Activated T-cell treated with anti-CD3 and anti-CD28 coated beads for 1 hour (primary cell): ENCODE measurements at places on chromosomes 12 and 14.

DNA sequence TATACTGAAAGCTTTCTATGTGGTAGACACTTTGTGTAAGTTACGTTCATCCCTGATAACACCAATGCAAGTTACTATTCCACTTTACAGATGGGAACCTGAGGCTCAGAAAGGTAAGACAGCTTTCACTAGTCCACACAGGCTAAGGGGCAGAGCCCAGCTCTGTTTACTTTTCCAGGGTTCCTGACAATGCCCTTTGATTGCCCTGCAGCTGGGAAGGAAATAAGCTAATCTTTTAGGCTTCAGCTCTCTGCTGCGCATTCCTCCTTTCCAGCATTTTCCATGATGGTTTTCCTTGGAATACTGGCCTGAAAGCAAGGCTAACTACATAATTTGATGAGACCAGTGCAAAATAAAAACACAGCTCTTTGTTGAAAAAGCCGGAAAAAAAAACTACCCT lies 185.7 kb upstream of the BTG1 start:
- DNase-seq, result no peak

DNA sequence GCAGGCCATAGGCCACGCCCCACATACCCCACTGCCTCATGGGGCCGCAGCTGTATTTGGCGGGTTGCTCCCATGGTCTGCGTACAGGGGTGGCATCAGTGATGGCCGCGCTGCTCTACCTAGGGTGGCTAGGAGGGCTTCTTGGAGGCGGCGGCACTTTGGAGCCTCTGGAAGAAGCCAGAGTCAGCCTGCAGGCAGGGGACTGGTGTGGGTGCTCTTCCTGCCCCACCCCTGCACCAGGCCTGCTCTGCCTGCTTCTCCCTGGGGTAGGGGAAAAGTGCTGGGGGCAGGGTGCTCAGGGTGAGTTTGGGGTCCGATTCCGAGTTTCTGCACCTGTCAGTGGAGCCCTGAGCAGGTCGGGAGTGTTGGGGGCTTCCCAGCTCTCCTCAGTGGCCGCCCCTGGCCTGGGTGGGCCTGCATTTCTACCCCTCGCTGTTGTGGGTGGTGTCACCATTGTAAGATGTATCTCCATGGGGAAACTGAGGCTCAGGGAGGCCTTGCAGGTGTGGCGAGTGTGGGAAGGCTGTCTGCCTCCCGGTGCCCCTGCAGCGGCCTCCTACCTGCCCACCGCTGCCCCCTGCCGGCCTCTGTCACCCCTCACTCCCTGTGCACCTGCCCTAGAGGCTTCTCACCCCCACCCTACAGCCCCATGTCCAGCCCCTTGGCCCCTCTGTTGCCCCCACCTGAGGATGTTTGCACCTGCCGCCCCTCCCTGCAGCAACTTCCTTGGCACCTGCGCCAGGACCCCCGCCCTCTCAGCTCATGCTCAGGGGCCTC lies 5.5 kb downstream of the CEP170B start:
- peak; percentile 48 for DNase-seq

GRCh38 chr14:23327947-23328744 lies 6.9 kb downstream of the PABPN1 start:
- peak; percentile 52 for DNase-seq

DNA sequence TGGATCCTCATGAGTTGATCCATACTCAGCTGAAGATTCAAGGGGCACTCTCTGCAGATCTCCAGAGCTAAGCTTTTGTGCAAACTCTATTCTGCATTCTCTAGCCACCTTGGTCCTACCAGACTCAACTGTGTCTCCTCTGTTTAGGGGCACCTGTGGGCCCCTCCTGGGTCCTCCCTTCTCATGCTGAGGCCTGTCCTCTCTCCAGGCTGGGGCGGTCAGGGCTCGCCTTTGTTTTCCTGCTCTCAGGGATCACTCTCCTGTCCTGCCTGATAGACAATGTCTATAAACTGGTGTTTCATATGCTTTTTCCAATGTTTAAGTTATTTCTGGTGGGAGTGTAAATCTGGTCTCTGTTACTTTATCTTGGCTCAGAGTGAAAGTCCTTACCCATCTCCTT lies 11.6 kb upstream of the KIF26A start:
- DNase-seq, result no peak

- no peak for DNase-seq
These were observed 68.0 kb upstream of the AMIGO2 start for GRCh38 chr12:47147739-47148138.

GRCh38 chr12:11763760-11764520 lies 114.5 kb downstream of the ETV6 start:
- no peak for DNase-seq

GRCh38 chr14:63273717-63274655 lies 44.7 kb downstream of the GPHB5 start:
- DNase-seq, result no peak

DNA sequence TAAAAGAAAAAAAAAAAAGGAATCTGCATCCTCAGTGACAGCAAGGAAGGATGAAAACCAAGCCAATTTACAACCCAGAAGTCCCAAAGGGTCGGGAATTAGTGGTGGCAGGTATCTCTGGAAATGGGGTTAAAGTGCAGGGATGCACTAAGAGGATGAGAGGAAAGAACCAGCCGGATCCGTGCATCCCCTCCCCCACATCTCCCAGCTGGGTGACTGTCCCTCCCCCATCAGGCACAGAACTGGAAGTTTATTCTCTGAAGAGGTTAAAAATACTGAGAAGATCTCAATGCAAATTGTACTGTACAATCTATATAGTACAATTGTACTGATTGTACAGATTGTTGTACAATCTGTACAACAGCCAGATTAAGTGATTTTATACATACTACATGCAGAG lies 15.4 kb downstream of the CLMN start:
- no peak for DNase-seq
